Osteocyte (in vitro differentiated cells): ENCODE measurements at places on chromosomes 1 and 21. TPM values are rescaled to one million over a fixed set of nuclear protein-coding genes. Genes with fewer than 3 reads are reported as not detected.

Gene DYNLT4
- total RNA-seq = 0.48 TPM in 1 of 2 replicates, not detected in the other

DNA sequence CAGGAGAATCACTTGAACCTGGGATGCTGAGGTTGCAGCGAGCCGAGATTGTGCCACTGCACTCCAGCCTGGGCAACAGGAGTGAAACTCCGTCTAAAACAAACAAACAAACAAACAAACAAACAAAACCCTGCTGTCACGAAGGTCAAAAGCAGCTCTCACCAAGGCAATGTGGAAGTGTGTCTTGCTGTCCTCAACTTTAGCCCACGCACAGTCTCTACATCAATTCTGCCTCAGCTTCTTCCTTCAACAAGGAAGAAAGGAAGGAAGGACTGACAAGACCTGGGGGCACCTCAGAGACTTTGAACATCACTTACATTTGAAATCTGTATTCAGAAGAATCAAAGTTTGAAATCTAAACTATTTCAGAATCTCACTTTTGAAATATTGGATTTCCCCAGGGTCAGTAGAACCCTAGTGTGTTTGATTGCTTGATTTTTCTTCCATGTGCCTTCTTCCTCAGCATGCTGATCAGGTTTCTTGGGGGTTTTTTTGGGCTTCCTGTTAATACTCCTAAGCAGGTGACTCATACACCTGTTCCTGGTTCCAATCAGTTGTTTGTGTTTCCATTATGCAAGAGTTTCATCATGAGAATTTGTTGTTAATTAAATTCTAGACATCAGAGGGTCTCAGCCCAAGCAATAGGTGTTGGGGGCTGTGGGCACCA is 6.5 kb upstream of the CSTB start:
- no peak for DNase-seq

DNA sequence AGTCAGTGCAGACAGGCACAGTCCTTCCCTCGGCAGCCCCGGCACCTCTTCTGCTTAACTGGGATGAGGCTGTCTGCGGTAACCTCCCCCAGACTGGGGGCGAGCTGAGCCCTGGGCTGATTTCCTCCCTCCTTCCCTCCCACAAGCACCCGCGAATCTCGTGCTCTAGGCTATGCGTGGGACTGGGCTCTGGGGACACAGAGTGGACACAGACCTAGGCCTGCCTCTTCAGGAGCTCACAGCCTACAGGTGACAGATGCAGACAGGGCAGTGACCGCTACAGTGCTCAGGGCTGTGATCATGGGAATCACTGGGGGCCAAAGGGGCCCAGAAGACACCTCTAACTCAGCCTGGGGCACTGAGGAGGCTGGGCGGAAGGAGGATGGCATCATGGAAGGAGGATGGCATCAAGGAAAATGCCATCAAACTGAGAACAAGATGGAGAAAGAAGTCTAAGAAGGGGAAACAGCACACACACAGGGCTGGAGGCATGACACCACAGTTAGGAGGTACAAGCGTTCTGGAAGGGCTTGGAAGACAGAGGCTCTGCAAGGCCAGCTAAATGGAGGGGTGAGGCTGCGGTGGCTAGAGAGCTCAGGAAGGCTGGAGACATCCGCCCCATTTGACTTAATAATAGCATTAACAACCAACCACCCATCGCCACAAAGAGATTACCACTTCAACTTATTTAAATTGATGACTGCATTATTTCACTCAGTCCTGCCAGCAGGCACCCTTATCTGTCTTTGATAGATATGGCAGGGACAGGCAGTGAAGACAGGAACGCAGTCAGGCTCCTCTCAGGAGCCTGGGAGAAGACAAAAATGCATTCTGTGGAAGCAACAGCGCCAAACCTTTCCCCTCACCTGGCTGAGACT is 4.2 kb downstream of the TTC39A start:
- no peak for DNase-seq

Gene INPP5B
- 36.2 and 36.5 TPM in 2 replicates for total RNA-seq

Gene SLC30A10
- total RNA-seq = 0.13 TPM in 1 of 2 replicates, not detected in the other

DNA sequence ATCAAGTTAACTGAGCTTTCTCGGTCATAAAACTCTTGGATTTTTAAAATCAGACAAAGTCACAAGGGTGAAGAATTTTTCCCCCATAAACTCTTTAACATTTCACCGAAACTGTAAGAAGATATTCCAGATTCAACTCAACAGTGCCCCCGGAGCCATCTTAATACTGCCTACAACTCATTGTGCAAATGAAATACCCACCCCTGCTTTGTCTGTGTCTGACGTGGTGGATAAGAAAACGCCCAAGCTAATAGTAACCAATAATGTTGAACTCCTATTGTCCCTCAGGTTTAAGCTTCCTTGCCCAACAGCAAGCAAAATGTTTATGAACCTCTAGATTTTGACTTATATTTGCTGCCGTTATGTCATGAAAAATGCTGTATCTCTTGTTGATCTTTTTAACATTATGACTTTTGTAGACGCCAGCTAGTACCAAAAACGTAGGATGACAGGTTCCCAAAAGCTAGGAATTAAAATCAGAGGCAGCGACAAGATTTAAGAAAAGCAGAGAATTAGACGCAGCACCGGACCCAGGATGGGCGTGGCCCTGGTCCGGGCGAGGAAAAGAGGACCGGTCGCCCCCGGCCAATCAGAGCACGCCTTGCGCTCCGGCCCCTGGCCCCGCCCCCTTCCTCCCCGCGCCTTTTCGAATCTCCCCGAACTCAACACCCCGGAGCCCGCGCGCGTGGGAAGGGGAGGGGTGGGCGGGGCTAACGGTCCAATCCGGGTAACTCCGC is 1.1 kb downstream of the STMN1 start:
- peak; percentile 97 for DNase-seq

Gene ICOSLG
- total RNA-seq = 9.6 and 10.5 TPM in 2 replicates

DNA sequence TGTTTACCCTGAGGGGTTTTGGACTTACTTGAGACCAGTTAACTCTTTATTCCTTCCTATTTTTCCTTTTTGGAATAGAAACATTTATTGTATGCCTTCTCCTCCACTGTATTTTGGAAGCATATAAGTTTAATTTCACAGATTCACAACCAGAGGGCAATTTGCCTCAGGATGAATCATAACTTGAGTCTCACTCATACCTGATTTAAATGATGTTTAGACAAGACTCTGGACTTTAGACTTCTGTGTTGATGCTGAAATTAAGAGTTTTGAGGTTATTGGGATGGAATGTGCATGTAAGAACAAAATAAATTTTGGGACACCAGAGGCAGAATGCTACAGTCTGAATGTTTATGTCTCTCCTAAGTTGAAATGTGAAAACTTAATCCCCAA is 7.1 kb upstream of the ADAM30 start:
- no peak for DNase-seq

DNA sequence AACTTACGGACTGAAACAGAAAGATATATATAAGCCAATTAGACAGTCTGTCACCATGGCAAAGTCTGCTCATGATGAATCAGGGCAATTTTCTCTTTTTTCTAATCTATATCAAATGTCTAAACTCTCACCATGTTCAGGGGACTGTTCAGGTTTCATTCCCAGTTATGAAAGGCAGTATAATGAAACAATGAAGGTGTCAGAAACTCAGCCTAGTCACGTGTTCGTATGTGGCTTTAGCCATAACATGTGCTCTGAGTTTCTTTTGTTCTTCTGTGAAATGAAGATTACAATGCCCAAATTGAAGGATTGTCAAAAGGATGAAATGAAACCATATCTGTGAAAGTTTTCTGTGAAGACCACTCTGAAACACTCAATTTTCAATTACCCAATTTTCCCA is 392.9 kb downstream of the DSCAM start:
- no peak for DNase-seq

GRCh38 chr21:45365608-45366241 is 39.2 kb upstream of the COL18A1 start:
- DNase-seq = no peak

- DNase-seq = no peak
These were observed 1.7 kb upstream of the SIM2 start for GRCh38 chr21:36697060-36697850.

- DNase-seq = peak; percentile 79
These were observed 11.2 kb downstream of the ACTRT2 start for GRCh38 chr1:3032371-3033039.

- DNase-seq = no peak
These were observed 262.1 kb upstream of the SGIP1 start for GRCh38 chr1:66271904-66272254.

Gene LAD1
- 0.16 and 0.91 TPM in 2 replicates for total RNA-seq

GRCh38 chr1:110487726-110488125 is 31.2 kb downstream of the KCNA10 start:
- no peak for DNase-seq

GRCh38 chr1:151511636-151512215 is 539 bp downstream of the CGN start:
- DNase-seq = no peak

Gene SMCP
- total RNA-seq = not detected in 2 replicates

DNA sequence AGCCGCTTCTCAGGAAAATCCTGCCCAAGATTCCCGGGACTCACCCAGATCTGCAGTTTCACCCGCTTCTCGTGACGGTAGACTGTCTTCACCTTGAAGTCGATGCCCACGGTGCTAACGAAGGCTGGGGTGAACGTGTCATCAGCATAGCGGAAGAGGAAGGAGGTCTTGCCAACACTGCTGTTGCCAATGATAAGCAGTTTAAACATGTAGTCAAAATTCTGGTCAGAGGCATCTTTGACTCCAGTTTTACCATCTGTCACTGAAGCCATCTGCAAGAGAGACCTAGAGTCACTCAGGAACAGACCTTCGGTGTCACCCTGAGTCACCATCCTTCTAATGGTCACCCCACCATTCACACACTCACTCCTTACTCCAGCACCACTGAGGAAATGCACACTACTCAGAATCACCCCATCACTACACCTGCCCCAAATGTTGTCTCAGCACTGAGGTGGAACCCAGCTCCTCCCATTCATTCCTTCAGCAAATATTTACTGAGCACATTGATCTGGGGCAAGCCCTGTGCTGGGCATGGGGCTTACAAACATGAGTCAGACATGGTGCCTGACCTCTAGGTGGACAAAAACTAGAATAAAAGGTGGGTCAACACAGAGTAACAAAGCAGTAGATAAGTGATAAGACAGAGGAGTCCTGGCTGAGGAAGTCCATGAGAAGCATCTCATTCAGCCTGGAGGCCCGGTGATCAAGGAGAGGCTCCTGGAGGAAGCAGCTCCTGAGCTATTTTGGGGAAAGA is 13.5 kb downstream of the RAB3B start:
- DNase-seq = no peak

DNA sequence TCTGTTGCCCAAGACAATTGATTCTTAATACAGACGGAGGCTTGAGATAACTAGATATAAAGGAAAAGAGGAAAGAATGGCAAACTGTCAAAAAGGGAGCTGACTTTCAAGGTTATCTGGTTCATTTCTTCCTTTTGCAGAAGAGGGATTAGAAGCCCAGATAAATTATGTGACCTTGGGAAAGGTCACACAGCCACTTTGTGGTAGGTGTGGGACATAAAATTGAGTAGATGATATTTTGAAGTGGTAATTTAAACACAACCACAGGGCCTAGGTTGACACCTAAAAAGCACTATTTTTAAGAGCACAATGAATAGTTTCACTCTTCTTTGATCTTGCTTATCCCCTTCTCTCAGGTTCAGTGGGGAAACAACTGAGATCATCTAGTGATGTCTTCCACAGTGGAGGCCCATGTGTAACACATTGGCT is 16.9 kb upstream of the KIAA0040 start:
- DNase-seq = no peak
